ENCODE measurements at places on chromosomes 11 and 22.

GRCh38 chr11:116596346-116597260 is 176.2 kb downstream of the BUD13 start:
- no peak for DNase-seq

DNA sequence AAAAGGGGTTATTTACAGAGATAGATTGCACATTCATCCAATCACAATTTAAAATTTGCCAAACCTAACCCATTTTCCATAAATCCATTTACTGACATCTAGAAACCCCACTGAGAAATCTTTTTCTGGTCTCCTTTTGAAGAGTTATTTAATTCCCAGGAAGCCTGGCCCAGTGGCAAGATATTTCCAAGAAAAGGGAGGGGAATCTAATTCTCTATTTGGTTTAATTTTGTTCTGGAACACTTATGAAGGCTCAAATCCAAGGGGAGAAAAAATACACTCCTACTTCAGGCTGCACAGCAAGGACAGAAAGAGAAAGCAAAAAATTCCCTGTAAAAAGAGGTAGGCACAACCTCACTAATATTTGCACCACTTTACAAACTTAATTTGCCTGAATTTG is 88.2 kb upstream of the LDLRAD3 start:
- no peak for DNase-seq

DNA sequence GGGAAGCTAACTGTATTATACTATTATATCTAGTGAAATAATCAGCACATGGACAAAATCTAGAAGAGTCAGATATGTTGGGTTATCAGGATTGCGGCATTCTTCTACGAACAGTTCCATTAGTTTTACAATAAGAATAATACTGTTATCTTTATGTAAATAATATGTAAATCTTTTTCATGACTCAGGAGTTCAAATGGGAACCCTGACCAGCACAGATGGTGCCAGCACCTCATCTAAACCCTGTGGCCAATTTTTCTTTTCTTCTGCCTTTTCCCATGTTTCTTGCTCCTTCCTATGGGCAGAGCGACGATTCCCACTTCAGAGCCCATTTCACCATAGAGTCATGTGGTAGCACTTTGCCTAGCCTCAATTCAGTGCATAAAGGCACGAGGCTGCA is 68.4 kb upstream of the CYP2D6 start:
- DNase-seq = no peak

- peak; percentile 95 for DNase-seq
These were observed 208.8 kb downstream of the DCDC1 start for GRCh38 chr11:31160504-31161422.

GRCh38 chr11:85941380-85941973 is 86.3 kb downstream of the CCDC83 start:
- no peak for DNase-seq

- DNase-seq = no peak
These were observed 1480.0 kb downstream of the TBC1D22A start for GRCh38 chr22:48242461-48242864.

- no peak for DNase-seq
These were observed 4.0 kb downstream of the PYGM start for GRCh38 chr11:64755681-64756361.

DNA sequence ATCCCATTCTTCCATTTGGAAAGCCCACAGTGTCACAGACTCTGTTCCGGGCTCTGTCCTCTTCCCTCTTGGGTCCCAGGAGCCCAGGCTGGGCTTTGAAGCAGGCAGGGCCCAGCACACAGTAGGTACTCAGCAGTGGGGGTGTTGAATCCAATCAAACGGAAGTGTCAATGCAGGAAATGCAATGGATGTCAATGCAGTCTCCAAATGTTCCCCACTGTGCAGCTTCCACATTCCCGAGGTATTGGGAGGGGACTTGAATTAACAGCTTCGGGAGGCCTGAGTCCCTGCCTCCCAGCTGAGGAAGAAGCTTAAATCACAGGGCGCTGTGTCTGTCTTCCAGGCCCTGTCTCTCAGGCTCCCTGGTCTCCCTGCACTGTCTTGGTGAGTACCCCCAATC is 21.8 kb upstream of the SMIM35 start:
- DNase-seq = no peak

GRCh38 chr11:77400775-77401449 is 73.0 kb downstream of the PAK1 start:
- DNase-seq = no peak

- no peak for DNase-seq
These were observed 6.3 kb downstream of the FXYD2 start for GRCh38 chr11:117818041-117818873.

DNA sequence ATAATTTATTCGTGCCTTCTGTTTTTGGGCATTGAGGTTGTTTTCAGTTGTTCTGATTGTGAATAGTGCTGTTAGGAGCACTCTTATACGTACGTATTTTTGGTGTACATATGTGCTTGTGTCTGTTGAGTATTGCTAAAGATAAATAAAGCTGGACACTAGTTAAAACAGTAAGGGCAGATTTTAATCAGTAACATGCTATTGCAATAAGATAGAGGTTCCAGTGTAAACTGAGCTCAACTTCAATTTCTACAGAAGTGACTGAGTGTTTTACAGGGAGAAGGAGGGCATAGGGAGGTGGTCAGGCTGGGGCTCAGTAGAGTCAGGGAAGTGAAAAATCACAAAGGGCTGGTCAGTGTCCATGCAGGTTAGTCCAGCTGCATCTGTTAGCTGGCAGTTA is 76.0 kb upstream of the PARVA start:
- no peak for DNase-seq

DNA sequence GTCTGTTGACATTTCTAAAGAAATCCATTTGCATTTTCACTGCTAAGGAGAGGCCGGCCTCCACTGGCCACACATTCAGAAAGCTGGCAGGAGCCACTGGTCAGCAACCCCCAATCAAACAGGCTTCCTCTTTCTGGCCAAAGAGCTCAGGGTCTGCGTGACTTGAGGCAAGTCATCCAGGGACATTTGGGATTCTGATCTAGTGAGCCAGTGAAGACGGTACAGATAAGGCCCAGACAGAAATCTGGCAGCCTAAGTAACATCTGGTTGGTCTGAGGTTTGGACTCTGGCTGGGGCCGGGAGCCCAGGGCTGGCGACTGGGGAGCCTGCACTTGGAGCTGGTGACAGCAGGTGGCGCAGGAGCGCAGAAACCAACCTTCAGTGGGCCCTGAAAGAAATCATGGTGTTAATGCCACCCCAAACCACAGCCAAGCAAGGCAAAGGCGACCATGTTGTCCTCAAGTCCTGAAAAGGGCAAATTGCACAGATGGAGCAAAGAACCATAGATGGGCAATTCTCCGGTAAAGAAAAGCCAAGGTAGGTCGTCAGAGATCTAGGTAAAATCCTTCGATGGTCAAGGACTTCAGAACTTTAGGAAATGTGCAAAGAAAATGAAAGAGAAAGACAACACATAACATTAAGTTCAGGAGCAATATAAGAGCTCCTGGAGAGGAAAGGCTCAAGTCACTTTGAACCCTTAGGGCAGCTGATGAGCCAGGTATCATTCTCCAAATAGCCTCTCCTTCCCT is 99.4 kb upstream of the BLID start:
- DNase-seq = no peak

- no peak for DNase-seq
These were observed 46.7 kb downstream of the SMC1B start for GRCh38 chr22:45366713-45367112.

GRCh38 chr11:75145972-75146519 is 4.9 kb upstream of the SLCO2B1 start:
- no peak for DNase-seq

DNA sequence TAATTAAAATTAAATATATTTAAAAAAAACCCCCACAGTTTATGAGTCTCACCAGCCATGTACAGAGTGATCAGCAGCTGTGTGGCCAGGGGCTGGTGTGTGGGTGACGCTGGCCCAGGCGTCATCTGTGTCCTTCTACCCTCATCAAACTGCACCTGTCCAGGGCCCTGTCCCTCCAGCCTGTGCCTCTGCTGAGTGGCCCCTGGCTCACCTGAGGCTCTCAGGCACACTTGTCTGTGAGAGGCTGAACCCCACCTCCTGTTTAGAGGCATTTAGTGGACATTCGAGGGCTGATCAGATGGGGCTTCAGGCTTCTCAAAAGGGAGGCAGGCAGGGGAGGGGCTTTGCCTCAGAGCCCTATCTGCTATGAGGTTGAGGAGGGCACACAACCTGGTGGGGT is 29.9 kb upstream of the SMIM38 start:
- no peak for DNase-seq

DNA sequence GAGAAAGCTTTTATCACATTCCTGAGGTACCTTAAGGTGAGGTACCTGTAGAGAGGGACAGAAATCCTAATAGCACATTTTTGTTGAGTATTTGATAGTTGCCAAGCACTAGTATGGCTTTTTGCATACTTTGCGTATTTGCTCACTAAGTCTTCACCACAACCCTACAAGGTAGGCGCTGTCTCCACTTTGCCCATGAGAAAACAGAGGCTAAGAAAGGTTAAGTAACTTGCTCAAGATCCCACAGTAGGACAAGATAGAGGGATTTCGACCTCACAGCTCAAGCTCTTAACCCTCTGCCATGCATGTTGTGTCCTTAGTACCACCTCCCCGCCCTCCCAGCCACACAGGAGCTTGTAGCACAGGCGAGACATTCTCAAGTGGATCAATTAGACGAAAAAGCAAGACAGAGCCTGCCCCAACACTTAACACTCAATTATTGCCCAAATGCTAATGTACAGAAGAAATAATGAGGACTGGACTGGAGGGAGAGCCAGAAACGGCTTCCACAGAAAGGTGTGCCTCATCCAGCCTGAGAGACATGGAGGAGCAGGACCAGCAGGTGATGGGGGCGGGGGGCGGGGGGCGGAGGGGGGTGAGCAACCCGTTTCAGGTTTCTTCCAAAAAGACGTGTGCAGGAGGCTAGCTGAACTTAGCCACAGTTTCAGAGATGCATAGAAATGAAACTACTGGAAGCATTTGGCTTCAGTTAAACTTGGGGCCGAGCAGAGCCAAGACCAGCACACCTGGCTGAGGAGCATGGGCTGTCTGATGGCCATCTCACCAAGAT is 26.7 kb upstream of the CD44 start:
- DNase-seq = peak; percentile 32

DNA sequence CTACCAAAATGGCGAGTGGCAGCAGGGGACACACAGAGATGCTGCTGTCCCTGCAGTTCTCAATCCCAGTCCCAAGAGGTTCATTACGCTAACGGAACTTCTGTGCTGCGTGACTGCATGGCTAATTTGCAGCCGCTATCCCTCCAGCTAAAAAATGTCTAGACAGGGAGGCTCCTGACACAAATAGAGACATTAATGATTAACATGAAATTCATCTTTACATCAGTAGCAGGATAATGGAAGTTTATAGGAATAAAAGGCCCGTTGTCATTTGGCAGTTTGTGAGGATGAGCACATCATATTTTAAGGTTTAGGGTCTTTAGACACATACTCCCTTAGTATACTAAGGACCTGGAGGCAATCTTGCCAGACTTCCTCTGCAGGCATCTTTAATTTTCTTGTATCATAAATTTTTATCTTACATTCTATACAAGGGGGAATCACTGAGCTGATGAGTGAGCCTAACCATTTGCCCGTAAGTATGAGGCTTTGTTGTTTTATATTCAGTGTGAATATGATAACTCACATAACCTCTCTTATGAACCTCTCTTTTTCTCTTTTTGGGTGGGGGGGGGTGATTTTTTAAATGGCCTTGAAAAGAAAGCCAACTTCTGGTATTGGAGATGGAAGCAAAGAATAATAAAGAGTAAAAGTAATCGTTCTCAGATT is 99.8 kb upstream of the OR9G4 start:
- no peak for DNase-seq

DNA sequence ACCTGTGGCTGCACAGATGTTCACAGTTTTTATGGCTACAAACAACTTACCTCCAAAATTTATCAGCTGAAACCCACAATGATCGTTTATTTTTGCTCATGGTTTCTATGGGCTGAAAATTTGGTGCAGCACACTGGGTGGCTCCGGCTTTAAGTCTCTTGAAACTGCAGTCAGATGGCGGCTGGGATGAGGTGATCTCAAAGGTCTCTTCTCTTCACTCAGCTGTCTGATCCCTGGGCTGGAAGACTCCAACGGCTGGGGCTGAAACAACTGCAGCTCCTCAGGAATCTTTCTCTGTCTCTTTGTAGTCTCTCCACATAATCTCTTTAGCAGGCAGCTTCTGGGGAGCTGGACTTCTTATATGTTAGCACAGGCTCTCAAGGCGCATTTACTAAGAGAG is 117.3 kb upstream of the FAT3 start:
- DNase-seq = no peak

DNA sequence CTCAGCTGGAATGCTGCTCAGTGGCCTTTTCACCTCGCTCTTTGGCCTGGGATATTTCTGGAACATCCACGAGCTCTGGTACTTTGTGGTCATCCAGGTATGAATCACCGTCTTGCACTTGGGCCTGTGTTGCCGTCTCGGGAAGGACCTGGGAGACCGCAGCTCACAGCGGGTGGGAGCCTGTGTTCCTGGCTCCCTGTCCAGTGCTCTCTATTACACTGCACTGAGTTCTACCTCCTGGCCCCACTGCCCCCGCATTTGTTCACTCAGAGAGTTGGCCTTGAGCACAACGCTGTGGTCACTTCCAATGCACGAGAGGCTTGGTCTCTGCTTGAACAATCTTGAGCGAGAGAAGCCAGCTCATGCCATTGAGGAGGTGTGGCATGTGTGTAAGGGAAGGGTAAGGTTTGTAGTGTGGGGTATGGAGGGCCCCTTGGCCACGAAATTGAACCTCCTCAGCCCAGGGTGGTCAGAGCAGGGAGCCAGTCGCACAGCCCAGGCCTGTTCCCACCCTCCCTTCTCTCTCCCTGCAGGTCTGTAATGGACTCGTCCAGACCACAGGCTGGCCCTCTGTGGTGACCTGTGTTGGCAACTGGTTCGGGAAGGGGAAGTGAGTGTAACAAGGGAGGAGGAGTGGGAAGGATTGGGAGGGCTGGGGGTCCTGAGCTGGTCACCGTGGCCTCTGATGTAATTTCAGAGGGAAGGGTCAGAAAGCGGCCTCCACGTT is 16.2 kb downstream of the SLC37A2 start:
- no peak for DNase-seq

DNA sequence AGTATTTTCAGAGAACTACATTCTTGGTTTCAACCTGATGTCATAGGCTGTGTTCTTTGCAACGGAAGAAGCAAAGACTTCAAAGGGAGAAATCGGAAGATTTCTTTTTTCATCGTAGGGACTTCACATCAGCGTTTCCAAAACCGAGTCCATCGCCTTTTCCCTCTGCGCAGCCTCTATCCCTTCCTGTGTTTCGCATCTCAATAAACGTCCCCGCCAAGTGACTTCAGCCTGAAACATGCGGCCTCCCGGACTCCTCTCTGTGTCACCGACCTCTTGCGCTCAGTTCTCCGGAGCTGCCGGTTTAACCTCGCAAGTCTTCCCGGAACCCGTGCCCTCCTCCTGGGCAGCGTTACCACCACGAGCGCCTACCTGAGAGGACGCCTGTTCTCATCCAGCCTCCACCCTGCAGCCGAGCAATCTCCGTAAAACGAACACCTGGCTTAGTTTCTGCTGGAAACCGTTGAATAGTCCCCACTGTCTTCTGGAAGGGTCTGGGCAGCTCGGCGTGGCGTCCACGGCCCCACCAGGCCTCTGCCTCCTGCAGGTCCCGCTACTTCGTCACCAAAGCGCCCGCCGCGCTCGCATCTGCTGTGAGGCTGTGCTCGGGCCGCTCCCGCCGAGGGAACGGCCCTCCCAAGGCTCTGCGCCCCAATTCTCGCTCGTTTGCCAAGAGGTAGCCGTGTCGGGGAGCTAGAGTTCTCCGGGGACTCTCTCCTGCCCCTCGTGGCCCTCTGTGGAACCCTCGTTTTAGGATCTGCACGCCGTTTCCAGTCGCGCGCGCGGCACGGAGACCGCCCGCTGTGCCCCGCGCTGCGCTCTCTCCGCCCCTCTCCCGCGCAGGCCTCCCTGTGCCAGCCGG is at the start of gene GLB1L3:
Gene GLB1L3, plus strand, starts transcription at position 846 of the 862 bp plus-strand sequence. CDS start 362 bp downstream, outside the sequence.
- no peak for DNase-seq
